ENCODE measurements at places on chromosomes 16 and 17.
A peak's percentile ranks its signal among the peaks of the same experiment; 100 is the strongest.

- no peak for DNase-seq
Observed at GRCh38 chr17:34312080-34312479, 7.2 kb upstream of the CCL8 start.

- DNase-seq: no peak
Observed at GRCh38 chr16:8730335-8730915, 56.0 kb downstream of the ABAT start.

DNA sequence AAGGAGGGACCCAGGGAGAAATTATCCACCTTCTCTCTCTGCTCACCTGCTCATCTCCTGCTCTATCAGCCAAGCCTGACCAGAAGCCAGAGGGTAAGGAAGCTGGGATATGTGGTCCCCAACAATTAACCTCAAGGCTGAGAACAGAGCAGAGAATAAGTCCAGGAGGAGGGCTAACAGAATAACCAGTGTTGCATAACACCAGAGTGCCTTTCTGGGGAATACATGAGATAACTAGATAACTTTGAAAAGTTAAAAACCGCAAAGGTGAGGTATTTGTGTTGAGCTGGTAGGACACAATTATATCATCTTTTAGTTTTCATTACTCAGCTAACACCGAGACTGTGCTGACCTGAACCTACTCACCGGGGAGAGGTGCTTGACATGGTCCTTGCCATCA, 180.8 kb downstream of the SALL1 start:
- no peak for DNase-seq

DNA sequence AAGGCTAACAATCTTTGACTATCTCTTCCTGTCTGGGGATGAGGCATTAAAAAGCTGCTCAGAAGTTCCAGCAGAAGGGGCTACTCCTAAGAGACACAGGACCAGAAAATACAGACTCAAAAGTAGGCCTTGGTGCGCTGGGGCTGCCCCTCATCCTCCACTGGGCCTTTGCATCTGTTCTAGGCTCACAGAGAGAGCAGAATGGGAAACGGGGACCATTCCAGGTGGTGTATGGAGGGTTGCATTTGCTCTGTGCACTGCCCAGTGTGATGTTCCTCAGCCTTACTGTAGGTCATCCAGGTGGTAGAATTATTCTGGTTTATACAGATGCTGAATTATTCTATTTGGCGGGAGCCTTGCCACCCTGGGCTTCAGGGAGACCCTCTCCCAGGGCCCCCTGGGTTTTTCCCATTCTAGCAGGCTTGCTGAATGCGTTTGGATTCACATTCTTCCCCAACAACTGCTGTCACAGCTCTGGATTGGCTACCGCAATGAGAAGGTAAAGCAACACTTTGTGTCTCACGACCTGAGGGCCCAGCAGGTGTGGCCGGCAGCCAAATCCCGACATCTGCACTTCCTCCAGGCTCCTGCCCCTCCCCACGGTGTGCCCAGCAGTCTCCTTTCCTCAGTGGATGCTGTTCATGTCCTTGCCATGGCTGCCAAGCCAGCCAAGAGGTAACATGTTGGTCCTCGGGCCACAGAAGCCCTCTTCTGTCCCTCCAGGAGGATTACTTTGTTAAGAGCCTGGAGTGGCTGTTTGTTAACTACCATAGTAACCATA, 25.0 kb upstream of the ZNHIT3 start:
- DNase-seq: no peak

- DNase-seq: no peak
Observed at GRCh38 chr16:85586380-85587104, 26.6 kb upstream of the GSE1 start.

DNA sequence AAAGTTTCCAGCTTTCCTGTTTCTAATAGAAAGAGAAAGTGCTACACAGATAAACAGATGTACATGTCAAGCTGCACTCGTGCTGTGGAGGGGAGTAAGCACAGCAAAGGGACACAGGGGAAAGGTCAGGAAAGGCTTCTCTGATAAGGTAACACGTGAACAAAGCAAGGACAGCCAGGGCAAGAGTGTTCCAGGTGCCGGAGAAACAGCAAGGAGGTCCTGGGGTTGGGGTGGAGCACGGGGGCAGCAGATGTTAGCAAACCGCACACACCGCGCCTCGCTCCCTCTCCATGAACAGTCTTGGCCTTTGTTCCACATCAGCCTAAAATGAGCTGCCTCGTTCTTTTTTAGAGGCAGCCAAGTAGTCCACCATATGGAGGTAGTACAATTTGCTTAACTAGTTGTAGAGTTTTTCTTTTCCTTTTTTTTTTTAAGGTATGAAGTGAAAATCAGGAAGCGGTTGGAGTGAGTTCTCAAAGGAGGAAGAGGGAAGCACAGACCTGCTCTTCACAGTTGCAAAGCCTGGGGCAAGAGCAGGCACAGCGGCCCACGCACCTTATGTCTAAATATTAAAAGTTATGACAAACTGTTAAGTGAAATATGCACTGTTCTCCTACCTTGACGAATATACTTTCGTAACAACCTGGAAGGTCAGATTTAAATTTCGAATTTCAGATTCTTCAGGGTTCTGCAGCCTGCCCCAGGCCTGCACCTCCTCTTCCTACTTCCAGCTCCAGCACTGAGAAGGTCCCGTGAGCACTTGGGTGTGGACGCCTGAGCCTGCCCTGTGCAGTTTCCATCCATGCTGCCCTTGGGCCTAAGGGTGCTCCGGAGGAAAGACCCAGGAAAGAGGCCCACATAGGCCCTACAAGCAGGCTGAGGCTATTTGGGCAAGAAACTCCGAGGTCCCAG, 41.5 kb upstream of the RPH3AL start:
- no peak for DNase-seq

DNA sequence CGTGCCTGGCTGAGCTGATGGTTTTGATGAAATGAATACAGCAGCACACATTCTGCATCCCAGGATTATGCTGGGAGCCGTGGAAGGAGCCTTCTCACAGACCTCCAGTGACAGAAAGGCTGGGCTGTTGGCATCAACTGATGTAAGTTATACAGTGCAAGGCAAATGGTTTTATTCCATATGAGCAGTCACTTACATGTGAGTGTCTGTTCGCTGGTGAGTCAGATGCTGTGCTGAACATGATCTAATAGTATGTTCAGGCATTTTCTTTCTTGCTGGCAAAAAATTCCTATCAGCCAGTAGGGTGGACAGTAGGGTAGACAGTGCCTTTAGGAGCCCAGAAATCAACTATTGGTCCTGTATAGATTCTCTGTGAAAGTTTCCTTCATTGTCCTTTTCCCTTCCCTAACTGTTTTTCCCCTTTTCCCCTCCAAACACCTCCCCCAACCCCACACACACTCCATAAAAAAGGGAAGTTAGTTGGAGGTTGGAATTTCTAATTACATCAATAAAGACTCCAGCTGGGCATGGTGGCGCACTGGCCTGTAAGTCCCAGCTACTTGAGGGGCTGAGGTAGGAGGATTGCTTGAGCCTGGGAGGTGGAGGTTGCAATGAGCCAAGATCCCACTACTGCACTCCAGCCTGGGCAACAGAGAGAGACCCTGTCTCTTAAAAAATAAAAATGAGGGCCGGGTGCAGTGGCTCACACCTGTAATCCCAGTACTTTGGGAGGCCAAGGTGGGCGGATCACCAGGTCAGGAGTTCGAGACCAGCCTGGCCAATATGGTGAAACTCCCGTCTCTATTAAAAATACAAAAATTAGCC, 36.2 kb downstream of the LDHD start:
- DNase-seq: peak; percentile 68

DNA sequence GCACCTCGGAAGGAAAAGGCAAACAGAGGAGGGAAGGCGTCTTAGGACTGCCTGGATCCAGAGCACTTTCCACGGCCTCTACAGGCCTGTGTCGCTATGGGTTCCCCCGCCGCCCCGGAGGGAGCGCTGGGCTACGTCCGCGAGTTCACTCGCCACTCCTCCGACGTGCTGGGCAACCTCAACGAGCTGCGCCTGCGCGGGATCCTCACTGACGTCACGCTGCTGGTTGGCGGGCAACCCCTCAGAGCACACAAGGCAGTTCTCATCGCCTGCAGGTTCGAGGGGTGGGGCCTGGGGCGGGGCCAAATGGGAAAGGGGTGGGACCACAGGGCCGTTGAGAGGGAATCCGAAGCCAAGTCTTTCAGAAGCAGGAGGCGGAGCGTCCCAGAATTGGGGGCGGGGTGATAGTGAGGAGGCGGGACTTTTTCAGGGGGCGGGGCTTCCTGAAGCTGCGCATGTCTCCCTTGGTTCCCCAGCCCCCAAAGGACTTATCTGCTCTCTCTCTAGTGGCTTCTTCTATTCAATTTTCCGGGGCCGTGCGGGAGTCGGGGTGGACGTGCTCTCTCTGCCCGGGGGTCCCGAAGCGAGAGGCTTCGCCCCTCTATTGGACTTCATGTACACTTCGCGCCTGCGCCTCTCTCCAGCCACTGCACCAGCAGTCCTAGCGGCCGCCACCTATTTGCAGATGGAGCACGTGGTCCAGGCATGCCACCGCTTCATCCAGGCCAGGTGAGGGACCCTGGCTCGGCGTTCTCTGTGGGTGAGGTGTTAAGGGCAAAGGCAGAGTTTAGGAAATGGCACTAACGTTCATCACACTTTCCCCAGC, 939 bp downstream of the BCL6B start:
- no peak for DNase-seq

DNA sequence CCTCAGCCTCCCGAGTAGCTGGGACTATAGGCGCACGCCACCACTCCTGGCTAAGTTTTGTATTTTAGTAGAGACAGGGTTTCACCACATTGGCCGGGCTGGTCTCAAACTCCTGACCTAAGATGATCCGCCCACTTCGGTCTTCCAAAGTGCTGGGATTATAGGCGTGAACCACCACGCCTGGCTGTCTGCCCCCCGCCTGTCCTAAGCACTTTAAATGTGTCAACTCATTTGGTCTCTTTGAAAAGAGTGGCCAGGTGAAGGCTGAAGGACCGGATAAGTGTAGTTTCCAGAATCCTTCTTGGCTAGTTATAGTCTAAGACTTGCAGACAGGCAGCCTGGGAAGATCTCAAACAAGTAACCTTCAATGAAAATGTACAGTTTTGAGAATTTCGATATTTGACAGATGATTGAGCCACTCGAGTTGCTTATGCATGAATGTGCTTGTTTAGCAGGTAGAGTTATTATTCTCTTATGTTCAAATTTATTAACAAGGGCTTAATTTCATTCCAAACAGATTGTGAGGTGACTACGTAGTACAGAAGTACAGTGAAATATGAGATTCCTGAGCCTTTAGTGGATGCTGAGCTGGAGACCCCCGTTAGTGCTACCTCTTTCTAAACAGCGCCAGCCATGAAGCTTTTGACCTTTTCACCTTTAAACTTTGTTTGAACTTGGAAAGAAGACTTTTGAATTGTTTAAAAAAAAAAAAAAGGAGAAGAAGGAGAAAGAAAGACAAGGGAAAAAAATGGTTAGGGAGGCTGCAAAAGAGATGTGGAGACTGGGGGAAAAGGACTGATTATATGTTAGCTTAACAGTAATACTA, 164.4 kb upstream of the TBX2 start:
- no peak for DNase-seq

GRCh38 chr16:25838724-25839186, 147.0 kb downstream of the HS3ST4 start:
- peak; percentile 3 for DNase-seq

GRCh38 chr17:75348386-75349012, 57.0 kb downstream of the GRB2 start:
- DNase-seq: no peak

DNA sequence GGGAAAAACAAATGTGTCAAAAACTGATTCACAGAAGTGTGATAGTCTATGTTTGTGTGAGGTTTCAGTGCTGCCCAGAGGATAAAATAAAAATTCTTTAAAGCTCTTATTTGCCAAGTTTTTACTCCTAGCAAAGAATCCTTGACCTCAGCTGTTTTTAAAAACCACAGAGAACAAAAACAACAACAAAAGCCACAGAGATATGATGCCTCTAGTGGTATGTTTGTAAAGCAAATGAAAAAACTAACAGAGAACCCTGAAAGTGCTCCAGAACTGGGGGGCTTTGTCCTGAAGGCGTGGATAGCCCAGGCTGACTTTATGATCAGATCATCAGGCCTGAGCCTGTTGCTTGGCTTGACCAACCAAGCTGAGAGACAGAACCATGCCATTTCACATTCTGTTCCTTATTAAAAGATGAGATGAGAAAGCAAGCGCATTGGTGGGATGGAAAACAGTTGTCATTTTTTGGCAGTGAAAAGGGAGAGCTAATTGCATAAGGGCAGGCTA, 411.0 kb downstream of the CPPED1 start:
- no peak for DNase-seq

DNA sequence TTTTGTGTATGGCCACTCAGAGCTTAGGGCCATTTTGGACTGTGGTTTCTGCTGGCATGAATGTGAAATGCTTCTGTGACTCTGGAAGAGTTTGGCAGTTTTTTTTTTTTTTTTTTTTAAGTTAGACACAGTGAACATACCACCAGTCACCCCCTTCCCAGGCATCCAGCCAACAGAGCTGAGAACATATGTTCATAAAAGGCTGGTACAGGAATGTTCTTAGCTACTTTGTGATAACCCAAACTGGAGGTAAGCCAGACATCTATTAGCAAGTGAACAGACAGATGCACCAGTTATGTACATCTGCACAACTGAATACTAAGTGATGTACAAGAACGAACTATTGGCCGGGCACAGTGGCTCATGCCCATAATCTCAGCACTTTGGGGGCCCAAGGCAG, 92.7 kb downstream of the ABCC1 start:
- no peak for DNase-seq

DNA sequence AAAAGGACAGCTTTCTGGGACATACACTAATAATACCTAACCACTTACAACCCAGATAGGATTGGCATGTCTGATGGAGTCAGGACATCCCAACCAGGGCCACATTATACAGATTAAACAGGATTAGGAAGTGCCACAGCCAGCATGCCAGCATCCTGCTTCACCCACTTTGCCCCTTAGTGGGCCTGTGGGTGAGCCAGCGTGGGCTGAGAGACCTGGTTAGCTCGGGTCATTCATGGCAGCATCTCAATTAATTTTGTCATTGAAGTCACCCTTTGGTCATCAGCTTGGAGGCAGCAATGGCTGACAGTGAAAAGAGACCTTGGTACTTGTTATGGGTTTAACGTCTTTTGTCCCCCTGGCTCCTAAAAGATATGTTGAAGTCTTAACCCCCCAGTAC, 29.9 kb upstream of the SLC6A2 start:
- DNase-seq: no peak
